Ovary (tissue), 10 donors: ENCODE measurements at places on chromosomes 1 and 21. TPM values are rescaled to one million over a fixed set of nuclear protein-coding genes. Genes with fewer than 3 reads are reported as not detected.

DNA sequence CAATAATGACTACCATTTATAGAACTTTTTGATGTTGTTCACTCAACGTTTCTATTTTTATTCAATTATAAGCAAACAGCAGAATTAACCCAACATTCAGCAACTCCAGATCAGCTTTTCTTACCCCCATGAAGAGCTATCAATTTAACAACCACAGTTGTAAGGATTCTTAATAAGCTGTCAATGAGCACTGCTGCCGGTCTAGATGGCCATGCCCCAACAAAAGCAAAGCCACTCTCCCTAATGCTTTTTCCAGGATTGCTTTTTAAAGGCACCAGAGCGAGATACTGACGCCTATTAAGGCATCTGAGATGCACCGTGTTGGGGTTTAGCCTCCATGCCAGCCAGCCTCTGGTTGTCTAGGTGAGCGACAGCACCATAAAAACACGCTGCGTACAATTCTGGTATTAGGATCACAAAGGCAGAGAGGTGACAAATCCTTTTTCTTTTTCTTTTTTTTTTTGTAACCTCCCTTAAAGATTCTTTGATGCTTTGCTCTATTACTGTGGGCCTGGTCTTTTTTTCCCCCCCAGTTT lies 39.5 kb downstream of the PTPRC start:
- no peak for DNase-seq

- peak; percentile 86 for DNase-seq
Observed at GRCh38 chr21:46392921-46393320, 65.8 kb upstream of the DIP2A start.

DNA sequence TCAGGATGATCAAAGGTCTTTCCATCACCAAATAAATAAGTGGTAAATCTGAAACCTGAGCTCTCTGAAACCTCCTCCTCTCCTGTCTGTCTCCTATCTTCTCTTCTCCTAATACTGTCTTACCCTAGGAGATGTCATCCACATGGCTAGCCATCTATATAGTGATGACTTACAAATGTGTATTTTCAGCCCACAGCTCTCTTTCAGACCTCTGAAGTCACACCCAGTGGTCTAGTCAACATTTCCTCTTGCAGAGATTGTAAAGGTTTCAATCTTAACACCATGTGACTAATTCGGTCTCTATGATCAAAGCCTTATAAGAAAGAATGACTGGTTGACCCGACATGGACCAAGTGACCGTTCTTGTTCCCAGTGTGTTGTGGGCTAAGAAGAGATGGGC lies 63.1 kb upstream of the DPT start:
- no peak for DNase-seq

- DNase-seq, result no peak
Observed at GRCh38 chr1:221923929-221924598, 182.2 kb upstream of the DUSP10 start.

- DNase-seq, result peak; percentile 35
Observed at GRCh38 chr1:155177192-155177917, 3.7 kb downstream of the TRIM46 start.

GRCh38 chr1:22884806-22885530 lies 87.7 kb downstream of the LACTBL1 start:
- DNase-seq, result no peak

- DNase-seq, result no peak
Observed at GRCh38 chr1:79124756-79125155, 118.2 kb upstream of the ADGRL4 start.

DNA sequence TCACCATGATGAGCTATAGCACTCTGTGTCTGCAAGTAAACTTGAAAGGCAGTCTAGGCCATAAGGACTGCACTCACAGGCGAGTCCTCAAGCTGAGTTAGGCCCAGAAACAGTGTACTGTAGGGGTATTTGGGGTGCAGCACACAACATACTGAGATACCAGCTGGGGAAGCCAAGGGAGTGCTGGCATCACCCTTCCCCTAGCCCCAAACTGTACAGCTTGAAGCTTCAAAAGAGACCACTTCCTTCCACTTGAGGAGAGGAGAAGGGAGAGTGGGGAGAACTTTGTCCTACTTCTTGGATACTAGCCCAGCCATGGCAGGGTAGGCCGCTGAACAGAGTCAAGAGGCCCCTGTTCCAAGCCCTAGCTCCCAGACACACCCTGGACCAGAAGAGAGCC lies 24.2 kb upstream of the SNX7 start:
- no peak for DNase-seq

GRCh38 chr21:15122241-15122640 lies 57.4 kb upstream of the NRIP1 start:
- DNase-seq, result no peak

GRCh38 chr1:18670121-18670867 lies 39.6 kb downstream of the PAX7 start:
- DNase-seq, result no peak

DNA sequence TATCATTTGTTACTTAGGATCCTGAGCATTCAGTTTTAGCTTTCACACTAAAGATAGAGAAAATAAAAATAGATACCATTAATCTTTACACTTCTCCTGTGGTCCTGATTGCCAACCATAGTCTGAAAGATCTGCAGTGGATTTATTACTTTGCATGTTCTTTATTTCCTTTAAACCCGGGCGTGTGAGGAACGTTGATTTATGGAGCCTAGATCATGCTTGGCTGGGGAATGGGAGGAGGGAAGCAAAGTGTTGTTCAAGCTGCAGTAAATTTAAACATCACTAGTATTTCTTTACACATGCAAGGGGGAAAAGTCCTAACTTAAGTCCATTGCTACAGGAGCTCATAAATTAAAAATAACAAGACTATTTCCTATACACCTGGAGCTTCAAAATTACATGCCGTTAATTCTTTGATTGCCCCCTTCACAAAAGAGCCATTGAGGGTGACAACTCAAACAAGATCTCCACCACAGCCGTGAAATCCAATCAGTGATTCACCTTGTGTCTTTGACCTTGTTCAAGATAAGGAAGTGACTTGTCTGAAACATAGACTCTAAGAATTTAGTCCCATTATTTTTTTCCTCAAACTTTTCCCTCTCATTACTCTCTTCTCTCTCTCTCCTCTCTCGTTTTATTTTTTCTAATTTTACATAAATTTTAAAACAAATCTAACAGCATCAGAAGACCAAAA lies 282.7 kb downstream of the KIF26B start:
- DNase-seq, result no peak

DNA sequence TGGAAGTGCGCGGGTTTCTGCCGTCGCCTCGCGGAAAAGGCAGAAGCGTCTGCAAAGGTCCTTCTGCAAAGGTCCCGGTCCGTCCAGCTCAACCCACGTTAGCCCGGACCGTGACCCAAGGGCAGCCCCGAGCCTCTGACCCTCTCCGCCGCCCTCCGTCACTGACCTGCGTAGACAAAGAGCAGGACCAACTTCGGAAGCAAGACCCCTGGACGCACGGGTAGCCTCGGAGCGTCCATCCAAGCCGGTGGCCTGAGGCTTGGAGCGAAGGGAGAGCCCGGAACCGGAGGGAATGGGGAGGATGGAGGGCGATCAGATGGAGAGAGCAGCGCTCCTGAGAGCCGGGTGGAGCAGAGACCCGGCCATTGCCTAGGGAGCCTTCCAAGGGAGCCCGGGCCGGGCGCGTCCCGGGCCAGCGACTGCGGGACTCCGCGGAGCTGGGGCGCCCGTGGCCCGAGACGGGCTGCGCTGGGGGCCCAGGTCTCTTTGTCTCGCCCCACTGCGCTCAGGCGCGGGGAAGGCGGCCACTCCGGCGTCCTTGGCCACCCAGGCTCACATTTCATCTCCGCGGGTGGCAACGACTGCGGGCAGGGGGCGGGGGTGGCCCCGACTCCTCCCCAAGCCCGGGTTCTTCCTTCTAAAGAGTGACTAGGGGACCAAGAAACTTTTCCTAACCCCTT lies at the start of gene CYYR1:
CYYR1 (minus strand) TSS at position 585 of the 680 bp plus-strand sequence; CDS start at position 239, 346 bp downstream.
- no peak for DNase-seq

DNA sequence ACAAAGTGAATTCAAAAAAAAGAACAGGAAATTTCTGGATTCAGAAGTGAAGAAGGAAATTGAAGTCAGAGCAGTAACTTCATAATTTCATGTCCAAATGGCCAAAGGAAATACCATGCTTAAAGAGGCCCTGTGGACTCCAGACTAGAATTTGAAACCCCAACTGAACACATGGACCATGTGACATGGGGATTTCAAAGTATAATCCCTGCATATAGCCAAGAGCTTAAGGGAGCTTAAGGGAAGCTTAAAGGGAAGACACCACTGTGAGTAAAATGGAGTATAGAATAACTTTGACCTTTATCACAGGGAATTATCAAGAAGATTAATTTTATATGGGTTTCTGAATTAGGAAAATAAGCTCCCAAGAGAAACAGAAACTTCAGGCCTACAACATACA lies 241.8 kb upstream of the POGK start:
- DNase-seq, result no peak

DNA sequence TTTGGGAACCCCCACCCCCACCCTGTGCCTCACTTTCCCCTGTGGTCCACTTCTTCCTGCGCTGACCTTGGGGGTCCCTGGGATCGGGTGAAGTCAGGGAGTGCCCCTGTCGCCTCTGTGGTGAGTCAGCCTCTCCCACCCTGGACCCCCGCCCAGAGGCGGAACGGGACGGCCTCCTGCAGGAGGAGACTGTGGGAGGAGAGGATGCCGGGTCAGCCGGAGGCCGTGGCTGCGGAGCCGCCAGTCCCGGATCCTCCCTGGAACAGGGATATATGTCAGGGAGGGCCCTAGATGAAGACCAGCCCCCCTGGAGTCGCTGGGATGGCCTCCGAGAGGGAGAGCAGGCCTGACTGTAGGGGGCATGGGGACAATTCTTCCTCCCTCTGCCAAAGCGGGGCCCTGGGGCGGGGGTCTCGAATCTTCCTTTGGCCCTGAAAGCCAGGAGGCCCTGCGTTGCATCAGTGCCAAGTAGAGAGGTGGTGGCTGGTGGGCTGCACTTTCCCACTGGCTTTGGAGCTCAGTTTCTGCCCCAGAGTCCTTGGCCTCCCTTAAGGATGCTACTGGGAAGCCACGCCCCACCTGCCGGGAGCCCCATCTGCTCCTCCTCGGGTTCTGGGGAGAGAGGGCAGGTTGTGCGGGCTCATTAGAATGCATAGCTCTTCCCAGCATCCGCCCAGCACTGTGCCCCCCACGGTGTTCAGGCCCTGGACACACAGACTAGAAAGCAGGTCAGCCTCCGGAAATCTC lies 930 bp downstream of the ARHGEF10L start:
- DNase-seq, result peak; percentile 76

- DNase-seq, result no peak
Observed at GRCh38 chr21:46604975-46605766, at the start of gene S100B. Gene S100B (minus strand): TSS chr21:46605082. CDS start chr21:46602415, 2,667 bp downstream.

GRCh38 chr21:14522736-14523135 lies 23.4 kb downstream of the SAMSN1 start:
- DNase-seq, result no peak

DNA sequence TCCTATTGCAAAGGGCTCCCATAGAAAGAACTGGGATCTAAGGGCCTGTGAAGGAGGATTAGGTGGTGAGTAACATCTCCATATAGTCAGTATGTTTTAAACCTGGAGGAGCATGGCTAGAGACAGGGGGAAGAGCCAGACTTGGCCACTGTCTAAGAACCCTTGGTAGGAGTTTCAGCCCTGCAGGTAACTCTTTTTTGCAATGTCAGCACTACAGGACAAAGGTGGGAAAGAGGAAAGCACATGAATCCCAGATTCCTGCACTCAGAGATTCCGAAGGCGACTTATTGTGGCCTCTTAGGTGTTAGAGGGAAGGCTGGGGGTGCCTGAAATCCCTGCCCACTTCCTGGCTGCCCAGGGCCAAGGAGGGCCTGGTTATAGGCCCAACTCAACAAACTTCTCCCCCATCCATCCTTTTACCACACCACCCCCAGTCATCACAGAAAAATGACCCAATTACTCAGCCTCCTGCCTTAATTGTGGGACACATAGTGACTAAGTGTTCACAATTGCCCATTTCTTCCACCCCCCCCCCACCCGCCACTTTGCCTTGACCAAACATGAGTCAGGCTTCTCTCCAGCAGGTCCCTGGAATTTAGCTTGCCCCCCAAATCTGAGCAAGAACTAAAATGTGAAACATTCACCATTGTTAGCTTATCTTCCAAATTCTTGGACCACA lies 1.9 kb upstream of the NTNG1 start:
- no peak for DNase-seq

GRCh38 chr21:17988102-17988437 lies 168.9 kb upstream of the C21orf91 start:
- DNase-seq, result no peak

DNA sequence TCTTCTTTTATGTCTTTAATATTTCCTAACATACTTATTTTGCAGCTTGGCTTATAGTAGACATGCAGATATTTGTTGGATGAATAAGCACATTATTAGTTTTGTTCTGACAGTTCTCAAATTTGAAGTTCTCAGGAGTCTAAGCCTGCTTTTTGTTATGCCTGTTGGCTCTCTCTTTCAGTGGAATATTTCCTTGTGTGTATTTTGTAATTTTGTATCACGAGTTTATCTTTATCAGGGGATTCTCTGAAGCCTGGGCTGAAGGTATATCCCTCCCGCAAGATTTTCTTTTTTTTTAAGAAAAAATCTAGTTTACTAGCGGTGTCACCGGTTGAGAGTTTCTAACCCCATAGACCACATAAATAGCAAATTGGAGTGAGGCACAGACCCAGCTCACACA lies 105.9 kb downstream of the RGL1 start:
- DNase-seq, result no peak

DNA sequence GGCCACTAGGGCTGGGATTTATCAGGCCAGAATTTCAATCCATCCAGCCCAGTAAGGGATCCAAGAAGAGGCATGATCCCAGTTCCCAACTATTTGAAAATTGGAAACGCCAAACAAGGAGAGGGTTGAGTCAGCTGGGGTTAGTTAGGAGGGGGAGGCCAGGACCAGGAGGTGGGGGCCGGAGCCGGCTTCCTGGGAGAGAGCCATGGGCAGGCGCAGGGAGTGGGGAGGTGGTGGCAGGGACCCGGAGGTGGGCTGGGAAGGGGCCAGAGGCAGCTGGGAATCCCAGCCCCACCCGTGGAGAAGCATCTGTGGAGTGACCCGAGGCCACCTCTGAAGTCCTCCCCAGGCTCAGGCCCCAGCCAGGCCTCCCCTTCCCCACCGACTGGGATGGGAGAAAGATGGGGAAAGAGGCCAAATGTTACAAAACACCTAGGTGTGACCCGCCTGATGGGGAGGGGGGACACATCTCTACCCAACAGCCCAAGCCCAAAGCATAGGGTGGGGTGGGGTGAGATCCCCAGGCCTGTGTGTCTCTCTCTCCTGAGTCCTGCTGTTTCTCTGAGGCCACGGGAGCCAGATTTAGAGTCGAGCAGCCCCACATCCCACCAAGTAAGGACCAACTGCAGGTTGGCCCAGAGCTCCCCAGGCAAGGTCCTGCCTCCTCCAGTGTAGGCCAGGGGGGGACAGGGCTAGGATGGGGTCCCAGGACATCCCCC lies 10.1 kb downstream of the HSPG2 start:
- DNase-seq, result peak; percentile 79

TRIM46 gene
- total RNA-seq, result not detected

ZBTB8B gene
- under 0.01 TPM for total RNA-seq

EXOSC10 gene
- 48.6 TPM for total RNA-seq

LENEP gene
- not detected for total RNA-seq

THEM5 gene
- total RNA-seq, result not detected

DTL gene
- 1.2 TPM for total RNA-seq

PLA2G5 gene
- 23.3 TPM for total RNA-seq

KCNA3 gene
- 0.86 TPM for total RNA-seq

RRP1B gene
- total RNA-seq, result 30.4 TPM

SHISAL2A gene
- total RNA-seq, result not detected

RNU1-4 gene
- 4,661 TPM for total RNA-seq

PRR9 gene
- total RNA-seq, result not detected

CBR3 gene
- 12.2 TPM for total RNA-seq

OLIG2 gene
- not detected for total RNA-seq

GPR25 gene
- not detected for total RNA-seq
